ENCODE measurements at places on chromosomes 12 and 14.

DNA sequence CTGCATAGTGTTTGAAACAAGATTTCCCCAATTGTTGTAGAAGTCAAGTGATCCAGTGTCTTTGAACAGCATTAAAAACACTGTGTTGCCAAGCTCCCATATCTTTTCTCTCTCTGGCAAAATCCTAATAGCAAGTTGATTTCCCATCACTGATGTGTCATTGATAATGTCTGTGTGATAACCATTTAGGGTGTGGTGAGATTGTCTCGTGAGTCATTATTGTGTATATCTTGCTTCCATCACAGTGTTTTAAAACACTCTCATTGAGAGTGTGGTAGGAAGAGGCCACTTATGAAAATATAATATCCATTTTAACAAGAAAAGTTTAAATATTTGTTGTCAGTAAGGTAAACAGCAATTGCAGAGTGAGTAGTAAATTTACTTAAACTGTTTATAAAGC, 74.7 kb downstream of the PRORP start:
- DNase-seq, result no peak

DNA sequence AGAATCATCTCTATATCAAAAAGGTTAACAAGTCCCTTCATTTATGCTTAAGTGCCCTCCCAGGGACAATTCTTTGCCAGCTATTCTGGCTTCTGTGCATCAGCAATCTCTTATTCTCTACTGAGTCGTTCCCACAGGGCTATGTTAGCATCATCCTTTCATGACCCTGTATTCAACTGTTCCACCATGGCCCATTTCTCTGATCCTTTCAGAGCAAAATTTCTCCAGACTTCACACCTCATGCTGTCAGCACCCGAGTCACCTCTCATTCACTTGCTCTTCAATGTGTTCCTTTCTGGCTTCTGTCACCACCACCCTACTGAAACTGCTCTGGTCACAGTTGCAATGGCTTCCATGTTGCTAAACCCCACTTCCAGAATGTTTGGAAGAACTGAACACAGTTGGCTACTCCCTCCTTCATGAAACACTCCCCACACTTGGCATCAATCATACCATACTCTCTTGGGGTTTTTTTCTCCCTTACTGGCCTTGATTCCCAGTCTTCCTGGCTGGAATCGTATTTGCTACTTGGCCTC, 159.5 kb upstream of the HMGA2 start:
- DNase-seq, result no peak

- no peak for DNase-seq
These were observed 187.7 kb downstream of the GALC start for GRCh38 chr14:87805315-87805723.

GRCh38 chr12:74915718-74916117, 293.9 kb downstream of the KCNC2 start:
- no peak for DNase-seq

- no peak for DNase-seq
These were observed 12.2 kb upstream of the CATSPERB start for GRCh38 chr14:91744068-91744480.

- no peak for DNase-seq
These were observed 47.0 kb upstream of the KCNH3 start for GRCh38 chr12:49491823-49492222.

DNA sequence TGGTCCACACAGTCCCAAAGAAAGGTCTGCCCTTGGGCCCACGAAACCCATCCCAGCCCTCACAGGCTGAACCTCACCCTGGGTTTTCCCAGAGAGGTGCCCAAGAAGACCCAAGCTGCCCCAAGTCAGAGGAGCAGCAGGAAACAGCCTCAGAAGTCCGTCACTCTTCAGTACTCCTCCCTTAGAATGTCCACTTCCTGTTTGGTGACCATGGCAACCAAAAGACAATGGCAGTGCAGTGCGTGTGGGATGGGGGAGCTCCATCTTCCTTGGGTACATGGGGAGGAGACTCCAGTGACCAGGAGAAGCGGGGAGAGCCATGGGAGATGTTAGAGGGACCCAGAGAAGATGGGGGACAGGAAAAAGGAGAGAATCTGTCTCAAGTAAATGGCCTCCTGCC, 11.3 kb downstream of the SELPLG start:
- peak; percentile 15 for DNase-seq

GRCh38 chr14:38278035-38278434, 22.1 kb upstream of the CLEC14A start:
- DNase-seq, result no peak

GRCh38 chr12:118853634-118854033, 127.7 kb upstream of the SRRM4 start:
- no peak for DNase-seq

- no peak for DNase-seq
These were observed 25.0 kb upstream of the HSPB8 start for GRCh38 chr12:119153477-119154434.

DNA sequence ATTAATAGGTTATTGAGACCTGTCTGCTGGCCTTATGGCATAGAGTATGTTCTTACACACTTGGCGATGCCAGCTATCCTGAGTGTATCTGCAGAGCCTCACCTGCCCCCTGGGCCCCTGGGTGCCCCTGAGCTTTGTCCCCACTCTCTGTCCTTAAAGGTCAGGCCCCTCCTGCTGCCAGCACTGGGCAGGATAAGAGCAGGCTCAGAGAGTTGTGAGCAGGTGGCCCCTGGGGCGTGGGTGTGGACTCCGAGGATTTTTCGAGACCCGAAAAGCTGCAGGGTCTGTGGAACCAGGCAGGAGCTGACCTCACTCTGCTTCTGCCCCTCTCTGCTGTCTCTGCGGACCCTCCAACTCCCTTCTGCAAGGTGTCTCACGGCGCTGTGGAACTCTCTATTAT, 8.2 kb downstream of the HIP1R start:
- DNase-seq, result no peak

GRCh38 chr12:9122091-9122609, 6.4 kb upstream of the A2M start:
- DNase-seq, result no peak

- DNase-seq, result no peak
These were observed 134.1 kb downstream of the FSCB start for GRCh38 chr14:44372807-44373489.

GRCh38 chr14:101501858-101502615, 59.3 kb upstream of the DIO3 start:
- DNase-seq, result no peak

DNA sequence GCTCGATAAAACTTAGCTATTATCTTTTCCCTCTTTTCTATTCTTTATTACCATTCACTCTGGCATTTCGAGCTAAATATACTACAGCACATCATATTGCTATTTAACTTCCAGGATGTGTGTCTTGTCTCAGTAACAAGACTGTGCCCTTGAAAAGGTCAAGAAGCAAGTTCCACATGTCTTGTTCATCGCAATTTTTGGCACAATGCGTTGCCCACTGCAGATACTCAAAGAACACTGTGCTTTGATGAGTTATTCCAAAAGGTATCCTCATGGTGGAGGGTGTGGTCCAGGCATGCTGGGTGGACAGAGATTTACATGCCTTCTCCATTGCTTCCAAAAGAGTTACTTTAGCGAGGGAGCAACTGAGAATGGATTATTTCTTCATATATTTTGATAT, 6.6 kb downstream of the E2F7 start:
- DNase-seq, result no peak

- no peak for DNase-seq
These were observed 275.7 kb downstream of the CCDC59 start for GRCh38 chr12:82082501-82082900.

DNA sequence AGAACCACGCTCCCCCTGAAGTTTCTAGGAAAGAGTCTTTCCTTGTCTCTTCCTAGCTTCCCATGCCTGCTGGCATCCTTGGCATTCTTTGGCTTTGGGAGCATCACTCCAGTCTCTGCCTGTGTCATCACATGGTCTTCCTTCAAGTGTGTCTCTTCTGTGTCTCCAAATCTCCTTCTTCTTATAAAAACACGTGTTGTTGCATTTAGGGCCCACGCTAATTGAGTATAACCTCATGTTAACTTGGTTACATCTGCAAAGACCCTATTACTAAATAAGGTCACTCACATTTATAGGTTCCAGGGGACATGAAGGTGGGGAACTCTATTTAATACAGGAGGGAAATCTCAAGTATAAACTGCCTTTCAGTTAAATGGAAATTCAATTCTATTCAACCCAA, 63.0 kb downstream of the E2F7 start:
- DNase-seq, result no peak

DNA sequence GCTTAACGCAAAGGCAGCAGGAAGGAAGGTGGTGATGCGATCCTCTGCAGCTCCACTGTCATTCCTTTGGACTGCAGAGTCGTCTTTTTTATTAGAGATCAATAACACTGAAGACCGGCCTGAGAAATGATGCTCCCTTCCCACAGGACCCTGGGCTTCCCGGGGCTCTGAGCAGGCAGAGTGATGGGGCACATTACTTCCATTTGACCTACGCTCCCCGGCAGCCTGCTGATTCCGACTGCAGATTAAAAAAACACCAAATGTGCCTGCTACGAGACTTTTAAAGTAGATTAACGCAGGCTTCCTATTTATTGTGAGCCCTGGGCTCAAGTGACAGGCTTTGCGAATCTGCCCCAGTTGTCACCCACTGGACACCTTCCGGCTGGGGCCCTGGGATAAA, 37.5 kb downstream of the KCNA1 start:
- DNase-seq, result no peak

GRCh38 chr14:53295985-53296582, 143.0 kb upstream of the DDHD1 start:
- DNase-seq, result peak; percentile 19

- no peak for DNase-seq
These were observed 167.7 kb upstream of the AMIGO2 start for GRCh38 chr12:47247418-47247817.

Measured in NCI-H1436 (cell line).